ENCODE measurements at places on chromosomes 11 and 22. TPM values are rescaled to one million over a fixed set of nuclear protein-coding genes. Genes with fewer than 3 reads are reported as not detected.

The LTBP3 gene
- total RNA-seq, result 98.7 TPM

The SLC22A25 gene
- total RNA-seq, result not detected

The OR6A2 gene
- 0.18 TPM for total RNA-seq

The PHETA2 gene
- total RNA-seq, result 12.8 TPM

GRCh38 chr22:38049812-38050619 is 7.2 kb upstream of the PICK1 start:
- DNase-seq, result no peak

DNA sequence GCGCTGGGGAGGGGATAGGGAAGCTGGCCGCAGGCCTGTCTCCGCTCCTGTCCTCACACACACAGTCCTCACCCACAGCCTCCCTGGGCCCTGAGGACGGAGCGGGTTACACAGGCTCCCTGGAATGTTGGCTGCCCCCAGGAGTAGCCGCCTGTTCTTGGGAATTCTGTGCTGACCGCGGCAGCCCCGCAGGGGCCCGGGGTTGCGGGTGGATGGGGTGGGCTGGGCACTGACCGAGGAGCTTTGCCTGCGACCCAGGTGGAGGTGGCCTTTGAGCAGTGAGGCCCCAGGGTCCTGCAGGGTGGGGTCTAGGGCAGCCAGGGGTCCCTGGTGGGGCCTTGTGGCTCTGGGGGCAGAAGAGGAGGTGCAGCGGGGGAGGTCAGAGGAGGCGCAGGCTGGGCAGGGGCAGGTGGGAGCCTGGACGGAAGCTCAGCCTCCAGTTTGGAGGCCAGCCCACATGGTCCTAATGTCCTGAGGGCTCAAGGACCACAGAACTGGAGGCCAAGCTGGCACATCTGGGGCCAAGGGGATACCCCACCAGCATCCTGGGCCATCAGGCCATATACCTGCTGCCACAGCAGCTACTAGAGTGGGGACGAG is 6.6 kb upstream of the MRGPRG start:
- DNase-seq, result no peak

- no peak for DNase-seq
Measured at GRCh38 chr22:33401291-33401690, 343.1 kb upstream of the SYN3 start.

- no peak for DNase-seq
Measured at GRCh38 chr11:42823546-42823945, 488.2 kb upstream of the API5 start.

DNA sequence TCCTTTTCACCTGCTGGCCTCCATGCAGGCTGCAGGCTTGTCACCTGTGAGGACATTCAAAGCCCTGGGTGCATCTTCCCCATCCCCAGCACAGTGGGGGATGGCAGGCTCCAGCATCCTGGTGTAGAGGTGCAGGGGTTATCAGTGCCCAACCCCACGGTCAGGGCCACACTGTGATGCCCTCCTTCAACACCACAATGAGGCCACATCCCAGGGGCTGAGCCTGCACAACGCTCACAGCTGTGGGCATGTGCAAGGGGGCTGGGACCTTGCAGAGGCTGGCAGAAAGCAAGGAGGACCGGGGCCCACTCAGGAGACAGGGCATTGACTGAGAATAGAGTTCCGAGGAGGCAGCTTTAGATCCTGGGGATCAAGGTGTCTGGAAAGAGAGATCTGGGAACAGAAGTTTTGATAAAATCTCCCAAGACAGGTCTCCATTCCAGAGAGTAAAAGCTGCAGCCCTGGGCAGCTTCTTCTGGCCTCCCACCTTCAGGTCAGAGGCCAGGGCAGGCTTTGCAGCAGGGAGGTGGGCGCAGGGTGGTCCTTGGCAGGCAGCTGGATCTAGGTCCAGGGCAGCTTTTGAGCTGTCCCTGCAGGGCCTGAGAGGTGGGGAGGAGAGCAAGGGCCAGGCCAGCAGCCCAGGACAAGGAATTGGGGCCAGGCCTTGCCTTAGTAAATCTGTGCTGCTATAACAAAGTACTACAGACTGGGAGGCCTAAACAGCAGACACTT is 250.8 kb upstream of the B3GAT1 start:
- DNase-seq, result no peak
